ENCODE measurements at places on chromosomes 2 and 18.

DNA sequence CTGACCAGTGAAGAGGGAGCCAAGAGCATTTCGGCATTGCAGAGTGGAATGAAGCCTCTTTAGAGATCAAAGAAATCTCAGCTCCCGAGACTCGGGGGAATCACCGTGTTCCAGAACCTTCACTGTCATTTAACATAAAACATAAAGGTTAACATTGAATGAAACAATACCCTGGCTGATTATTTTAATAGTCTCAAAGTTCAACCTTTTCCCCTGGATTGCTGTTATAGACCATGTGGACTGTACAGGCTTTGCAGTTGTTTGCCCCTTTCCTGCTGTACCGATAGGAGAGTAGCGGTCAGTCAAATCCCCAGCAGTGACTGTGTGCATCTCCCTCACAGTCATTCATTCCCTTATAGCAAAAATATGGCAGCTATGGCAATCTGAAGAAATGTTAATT lies 48.4 kb downstream of the POU3F3 start:
- DNase-seq: no peak

DNA sequence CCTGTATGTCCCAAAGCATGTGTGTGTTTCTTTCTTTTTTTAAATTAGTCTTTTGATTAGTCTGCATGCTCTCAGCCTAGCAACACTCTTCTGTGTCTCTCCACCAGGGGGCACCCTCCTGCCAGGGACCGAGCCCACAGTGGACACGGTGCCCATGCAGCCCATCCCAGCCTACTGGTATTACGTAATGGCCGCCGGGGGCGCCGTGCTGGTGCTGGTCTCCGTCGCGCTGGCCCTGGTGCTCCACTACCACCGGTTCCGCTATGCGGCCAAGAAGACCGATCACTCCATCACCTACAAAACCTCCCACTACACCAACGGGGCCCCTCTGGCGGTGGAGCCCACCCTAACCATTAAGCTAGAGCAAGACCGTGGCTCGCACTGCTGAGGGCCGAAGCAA lies 93.8 kb downstream of the NRP2 start:
- DNase-seq: no peak

- DNase-seq: no peak
Observed at GRCh38 chr2:183371545-183371944, 247.3 kb downstream of the NUP35 start.

DNA sequence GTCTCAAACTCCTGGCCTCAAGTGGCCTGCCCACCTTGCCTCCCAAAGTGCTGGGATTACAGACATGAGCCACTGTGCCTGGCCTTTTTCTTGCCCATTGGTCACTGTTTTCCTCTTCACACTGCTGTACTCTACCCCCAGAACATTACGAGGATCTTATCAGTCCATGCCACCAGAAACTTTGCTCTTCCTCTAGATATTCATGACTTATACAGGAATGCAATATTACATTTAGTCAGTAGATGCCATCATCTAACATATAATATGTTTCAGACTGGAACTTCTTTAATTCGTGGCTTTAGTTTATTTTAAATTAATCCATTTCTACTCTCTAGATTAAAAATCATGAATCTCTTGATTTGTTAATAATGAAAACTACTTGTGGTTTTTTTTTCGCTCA lies 135.5 kb downstream of the COMMD1 start:
- DNase-seq: no peak

DNA sequence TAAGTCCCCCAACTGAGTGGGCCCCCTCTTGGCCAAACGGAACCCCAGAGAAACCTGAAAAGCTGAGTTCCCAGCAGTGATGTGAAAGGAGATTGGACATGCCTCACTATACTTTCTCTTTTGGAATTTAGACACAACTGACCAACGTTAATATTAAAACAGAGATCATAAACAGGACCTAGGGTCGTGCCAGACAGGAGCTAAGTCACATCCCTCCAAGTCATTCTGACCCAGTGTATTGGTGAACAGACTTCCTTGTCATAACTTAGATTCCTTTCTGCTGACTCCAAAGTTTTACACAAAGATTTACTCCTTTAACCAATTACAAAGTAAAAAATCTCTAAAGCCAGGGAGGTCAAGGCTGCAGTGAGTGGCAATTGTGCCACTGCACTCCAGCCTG lies 46.9 kb downstream of the UXS1 start:
- peak; percentile 56 for DNase-seq

GRCh38 chr2:235541838-235542549 lies 48.2 kb downstream of the AGAP1 start:
- no peak for DNase-seq

DNA sequence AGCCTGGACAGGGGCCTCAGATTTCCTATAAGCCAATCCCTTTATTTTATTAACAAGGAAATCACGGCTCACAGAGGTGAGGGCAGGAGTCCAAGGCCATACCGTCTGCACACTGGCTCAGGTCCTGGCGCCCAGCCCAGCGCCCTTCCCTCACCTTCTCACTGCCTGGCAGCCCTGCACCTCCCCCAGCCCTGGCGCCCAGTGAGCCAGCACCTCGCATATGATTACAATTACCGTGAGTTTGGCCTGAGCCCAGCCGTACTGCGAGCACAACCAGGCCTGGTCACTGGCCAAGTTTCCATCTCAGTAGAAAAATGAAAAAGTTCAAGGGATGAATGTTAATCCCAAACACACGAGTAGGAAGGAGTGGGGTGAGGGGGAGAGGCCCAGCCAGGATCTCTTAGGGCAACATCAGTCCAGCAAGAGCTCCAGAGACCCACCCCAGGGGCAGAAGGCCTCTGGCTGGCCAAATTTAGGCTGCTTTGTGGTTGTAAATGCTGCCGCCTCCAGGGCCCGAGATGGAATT lies 68.4 kb downstream of the MCFD2 start:
- DNase-seq: peak; percentile 89

GRCh38 chr2:12183032-12183645 lies 436.7 kb downstream of the LPIN1 start:
- no peak for DNase-seq

- DNase-seq: no peak
Observed at GRCh38 chr18:34978533-34978893, 62.7 kb upstream of the MAPRE2 start.

DNA sequence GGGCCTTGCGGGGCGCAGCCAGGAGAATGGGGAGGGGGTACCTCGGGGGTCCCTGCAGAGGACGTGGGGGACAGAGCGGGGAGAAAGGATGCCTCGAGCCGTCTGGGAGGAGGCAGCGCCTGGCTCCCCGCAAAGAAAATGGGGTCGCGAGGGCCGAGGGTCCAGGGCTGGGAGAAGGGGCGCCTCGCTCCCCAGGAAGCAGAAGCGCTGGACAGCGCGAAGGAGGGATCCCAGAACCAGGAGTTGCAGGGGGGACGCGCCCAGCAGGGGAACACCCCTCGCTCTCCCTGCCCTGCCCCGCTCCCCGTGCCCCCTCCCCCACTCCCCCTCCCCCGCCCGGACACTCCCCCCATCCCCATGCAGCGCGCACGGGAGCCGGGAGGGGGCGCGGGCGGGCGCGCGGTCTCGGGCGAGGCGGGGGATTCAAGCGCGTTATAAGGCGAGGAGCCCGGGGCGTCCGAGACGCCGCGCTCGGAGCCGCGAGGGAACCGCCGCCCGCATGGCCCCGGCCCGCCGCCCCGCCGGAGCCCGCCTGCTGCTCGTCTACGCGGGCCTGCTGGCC lies at the start of gene ERFE:
Gene ERFE, plus strand, starts transcription at position 462 of the 562 bp plus-strand sequence. Its CDS starts 38 bp downstream, at position 500.
- DNase-seq: no peak
